Body of pancreas (tissue), 4 donors: ENCODE measurements at places on chromosomes 1 and 21. TPM values are rescaled to one million over a fixed set of nuclear protein-coding genes. Genes with fewer than 3 reads are reported as not detected.

The MCOLN2 gene
- total RNA-seq, result not detected

DNA sequence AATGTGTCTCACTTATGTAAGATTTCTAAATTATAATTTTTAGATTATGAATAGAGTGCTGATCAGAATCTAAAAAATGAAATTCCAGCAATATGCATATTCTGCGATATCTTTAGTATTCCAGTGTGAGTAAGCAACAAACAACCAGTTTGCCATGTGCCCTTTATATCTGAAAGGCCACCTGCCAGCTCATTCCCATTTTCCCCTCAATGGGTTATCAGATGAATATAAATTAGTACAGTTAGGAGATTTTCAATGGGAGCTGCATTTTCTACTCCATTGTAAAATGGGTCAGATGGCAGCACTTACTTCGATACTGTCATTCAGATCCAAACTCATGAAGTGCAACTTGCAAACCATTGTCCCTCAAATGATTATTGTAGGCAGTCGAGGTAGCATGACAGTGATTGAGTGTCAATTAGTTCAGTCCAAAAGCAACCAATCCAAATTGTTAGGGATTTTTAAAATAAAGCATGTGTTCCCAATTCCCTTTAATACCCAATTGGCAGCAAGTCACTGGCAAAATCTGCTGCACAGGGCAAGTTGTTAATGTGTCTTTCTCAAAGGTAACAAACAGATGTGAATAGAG lies 680.3 kb downstream of the LRRIQ3 start:
- H3K4me1 ChIP-seq, result no peaks in the 10 kb centered on the region
- DNase-seq, result no peak
- no peak overlapping the region for H3K27ac ChIP-seq

The APCS gene
- total RNA-seq, result 4.2 TPM

The GJB5 gene
- not detected for total RNA-seq

GRCh38 chr1:160614410-160614809 lies 32.4 kb downstream of the SLAMF1 start:
- no peak overlapping the region for H3K27ac ChIP-seq
- H3K27me3 ChIP-seq, result no peaks in the 10 kb centered on the region
- H3K4me3 ChIP-seq, result no peak overlapping the region
- H3K4me1 ChIP-seq, result no peaks in the 10 kb centered on the region
- no peaks in the 10 kb centered on the region for H3K36me3 ChIP-seq

The TEX38 gene
- not detected for total RNA-seq

DNA sequence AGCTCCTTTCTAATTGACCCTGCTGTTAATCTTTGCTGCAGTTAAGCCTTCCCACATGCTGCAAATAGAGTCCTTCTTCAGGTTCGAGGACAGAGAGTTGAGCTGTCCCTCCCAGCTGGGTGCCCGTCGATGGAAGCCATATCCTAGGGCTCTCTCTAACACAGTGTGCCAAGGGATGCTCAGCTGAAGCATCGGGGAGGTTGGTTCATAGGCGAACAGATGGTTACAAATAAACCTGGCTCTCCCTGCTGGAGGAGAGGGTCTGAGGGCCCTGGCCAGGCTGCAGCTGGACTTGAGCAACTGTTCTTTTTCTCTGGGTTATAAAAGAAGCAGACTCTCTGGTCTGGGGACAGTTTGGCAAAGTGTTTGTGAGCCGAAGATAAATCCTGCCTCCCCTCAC lies 120.3 kb upstream of the C8B start:
- H3K4me3 ChIP-seq, result no peak overlapping the region
- no peak overlapping the region for H3K27ac ChIP-seq
- no peaks in the 10 kb centered on the region for H3K4me1 ChIP-seq
- H3K27me3 ChIP-seq, result no peaks in the 10 kb centered on the region

The RBP7 gene
- 7.5 TPM for total RNA-seq

- peak within 1 kb of the TSS; percentile 15 for H3K4me3 ChIP-seq
- no peaks in the 10 kb centered on the region for H3K36me3 ChIP-seq
- peak; percentile 78 for DNase-seq
- no peaks in the 10 kb centered on the region for H3K4me1 ChIP-seq
- H3K27ac ChIP-seq, result peak within 1 kb of the TSS; percentile 84
Measured at GRCh38 chr1:68049941-68050878, at the start of gene DIRAS3. DIRAS3 (minus strand) TSS chr1:68050627; CDS start chr1:68047297, 3,330 bp downstream.

- H3K27me3 ChIP-seq, result no peaks in the 10 kb centered on the region
- no peak overlapping the region for H3K27ac ChIP-seq
- DNase-seq, result no peak
- H3K36me3 ChIP-seq, result no peaks in the 10 kb centered on the region
- H3K4me1 ChIP-seq, result no peaks in the 10 kb centered on the region
Measured at GRCh38 chr1:221902961-221903360, 161.1 kb upstream of the DUSP10 start.

- H3K4me1 ChIP-seq, result no peaks in the 10 kb centered on the region
- no peaks in the 10 kb centered on the region for H3K27me3 ChIP-seq
Measured at GRCh38 chr1:171798765-171799164, 17.3 kb downstream of the METTL13 start.

GRCh38 chr1:79259390-79260336 lies 253.1 kb upstream of the ADGRL4 start:
- H3K4me1 ChIP-seq, result no peaks in the 10 kb centered on the region
- H3K36me3 ChIP-seq, result no peaks in the 10 kb centered on the region
- H3K27me3 ChIP-seq, result no peaks in the 10 kb centered on the region
- H3K27ac ChIP-seq, result no peak overlapping the region
- H3K4me3 ChIP-seq, result no peak overlapping the region
- no peak for DNase-seq

GRCh38 chr1:35838693-35839245 lies 31.0 kb downstream of the AGO4 start:
- DNase-seq, result no peak
- no peak overlapping the region for H3K27ac ChIP-seq
- no peak overlapping the region for H3K4me3 ChIP-seq
- peaks cover 9% of the 10 kb centered on the region for H3K36me3 ChIP-seq
- H3K27me3 ChIP-seq, result no peaks in the 10 kb centered on the region
- no peaks in the 10 kb centered on the region for H3K4me1 ChIP-seq

- no peak overlapping the region for H3K27ac ChIP-seq
- peaks cover 8% of the 10 kb centered on the region for H3K4me1 ChIP-seq
- H3K4me3 ChIP-seq, result no peak overlapping the region
- no peaks in the 10 kb centered on the region for H3K36me3 ChIP-seq
Measured at GRCh38 chr1:65104854-65105534, 43.0 kb upstream of the AK4 start.

- no peak overlapping the region for H3K4me3 ChIP-seq
- H3K27me3 ChIP-seq, result no peaks in the 10 kb centered on the region
- peaks cover 31% of the 10 kb centered on the region for H3K4me1 ChIP-seq
- DNase-seq, result no peak
Measured at GRCh38 chr1:59298026-59298583, 1.2 kb downstream of the FGGY start.

- no peak for DNase-seq
- H3K36me3 ChIP-seq, result no peaks in the 10 kb centered on the region
- H3K27me3 ChIP-seq, result peaks cover 7% of the 10 kb centered on the region
- no peak overlapping the region for H3K4me3 ChIP-seq
Measured at GRCh38 chr1:156898161-156898566, 4.6 kb downstream of the PEAR1 start.

GRCh38 chr1:248702714-248703113 lies at the start of gene OR14I1:
OR14I1 (minus strand) TSS chr1:248702766.
- H3K27me3 ChIP-seq, result no peaks in the 10 kb centered on the region
- H3K4me3 ChIP-seq, result no peak within 1 kb of the TSS
- H3K4me1 ChIP-seq, result no peaks in the 10 kb centered on the region
- H3K27ac ChIP-seq, result no peak within 1 kb of the TSS

GRCh38 chr1:56072310-56072709 lies 507.1 kb downstream of the PLPP3 start:
- H3K27me3 ChIP-seq, result no peaks in the 10 kb centered on the region
- no peak overlapping the region for H3K27ac ChIP-seq
- no peak overlapping the region for H3K4me3 ChIP-seq
- peaks cover 30% of the 10 kb centered on the region for H3K4me1 ChIP-seq

The RIMS3 gene
- 0.66 TPM for total RNA-seq

DNA sequence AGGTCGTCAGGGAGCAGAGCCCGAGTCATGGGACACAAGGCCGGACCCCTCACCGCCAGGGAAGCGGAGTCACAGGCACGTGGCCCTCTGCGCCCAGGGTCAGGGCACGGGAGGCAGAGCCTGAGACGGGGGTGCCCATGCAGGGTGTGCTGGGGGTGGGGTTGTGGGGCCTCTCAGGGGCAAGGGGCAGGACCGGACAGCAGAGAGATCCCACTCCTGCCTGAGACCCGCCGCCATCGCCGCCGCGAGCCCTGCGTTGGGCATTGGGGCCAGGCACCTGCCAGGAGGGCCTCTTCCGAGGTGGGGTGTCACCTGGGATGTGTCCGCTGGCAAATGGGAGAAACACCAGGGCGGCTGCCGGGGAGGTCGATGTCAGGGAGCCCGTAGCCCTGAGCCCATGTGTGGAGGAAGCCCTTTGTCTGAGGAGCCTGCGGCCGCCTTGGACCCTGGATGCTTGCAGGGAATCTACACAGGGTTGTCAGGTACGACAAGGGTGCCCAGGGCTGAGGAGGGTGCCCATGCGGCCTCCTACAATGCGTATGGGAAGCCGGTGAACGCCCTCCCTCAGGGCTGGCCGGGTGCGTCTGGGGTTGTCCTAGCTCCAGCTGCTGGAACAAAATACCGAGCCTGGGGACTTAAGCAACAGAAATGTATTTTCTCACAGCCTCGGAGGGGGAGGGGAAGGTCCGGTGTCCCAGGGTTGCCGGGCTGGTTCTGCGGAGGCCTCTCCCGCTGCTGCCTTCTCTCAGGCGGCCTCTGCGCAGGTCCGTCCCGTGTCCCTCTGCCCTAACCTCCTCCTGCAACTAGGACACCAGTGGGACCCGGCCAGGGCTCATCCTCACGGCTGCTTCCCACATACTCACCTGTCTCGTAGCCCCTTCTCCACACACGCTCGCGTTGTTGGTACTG lies 16.4 kb upstream of the C1orf159 start:
- peak; percentile 61 for DNase-seq
- no peaks in the 10 kb centered on the region for H3K27me3 ChIP-seq

DNA sequence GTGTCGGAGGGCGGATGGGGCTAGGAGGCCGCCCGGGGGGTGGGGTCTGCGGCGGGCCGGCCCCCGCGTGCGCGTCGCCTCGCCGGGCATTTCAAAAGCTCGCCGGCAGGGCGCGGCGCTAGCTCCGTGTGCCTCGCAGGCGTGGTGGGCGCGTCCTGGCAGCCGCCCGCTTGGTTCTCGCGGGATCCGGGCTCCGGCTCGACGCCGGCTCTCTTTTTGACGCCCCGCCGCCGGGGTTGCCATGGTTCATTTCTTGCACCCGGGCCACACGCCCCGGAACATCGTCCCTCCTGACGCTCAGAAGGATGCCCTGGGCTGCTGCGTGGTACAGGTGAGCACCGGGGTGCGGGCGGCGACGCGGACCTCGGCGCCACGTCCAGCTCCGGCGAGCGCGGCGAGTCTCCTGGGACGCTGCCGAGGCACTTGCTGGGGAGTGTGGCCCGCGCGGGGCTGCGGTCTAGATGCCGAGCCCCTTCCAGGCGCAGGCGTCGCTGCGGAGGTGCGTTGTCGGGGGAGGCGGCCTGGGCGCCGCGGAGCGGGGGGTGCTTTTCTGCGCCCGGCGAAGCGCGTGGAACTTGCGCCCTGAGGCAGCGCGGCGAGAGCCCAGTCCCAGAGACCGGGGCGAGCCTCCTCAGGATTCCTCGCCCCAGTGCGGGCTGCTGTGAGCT lies at the start of gene ZYG11A:
ZYG11A (plus strand) TSS at position 118 of the 668 bp plus-strand sequence; CDS start at position 242, 124 bp downstream.
- H3K4me1 ChIP-seq, result peaks cover 11% of the 10 kb centered on the region
- H3K27me3 ChIP-seq, result no peaks in the 10 kb centered on the region
- peak within 1 kb of the TSS; percentile 5 for H3K4me3 ChIP-seq
- H3K36me3 ChIP-seq, result no peaks in the 10 kb centered on the region
- peak; percentile 35 for DNase-seq

The CALML6 gene
- 1.0 TPM for total RNA-seq

GRCh38 chr1:86356247-86356646 lies 39.9 kb downstream of the ODF2L start:
- H3K27ac ChIP-seq, result no peak overlapping the region
- no peaks in the 10 kb centered on the region for H3K27me3 ChIP-seq
- DNase-seq, result no peak
- no peaks in the 10 kb centered on the region for H3K36me3 ChIP-seq

The MYOC gene
- total RNA-seq, result 5.4 TPM

The IFI44L gene
- 0.99 TPM for total RNA-seq

The FHAD1 gene
- 4.9 TPM for total RNA-seq

GRCh38 chr1:8097908-8098307 lies 71.8 kb upstream of the ERRFI1 start:
- H3K36me3 ChIP-seq, result no peaks in the 10 kb centered on the region
- H3K4me1 ChIP-seq, result peaks cover 39% of the 10 kb centered on the region
- peak overlapping the region; percentile 85 for H3K27ac ChIP-seq
- DNase-seq, result no peak
- no peaks in the 10 kb centered on the region for H3K27me3 ChIP-seq

DNA sequence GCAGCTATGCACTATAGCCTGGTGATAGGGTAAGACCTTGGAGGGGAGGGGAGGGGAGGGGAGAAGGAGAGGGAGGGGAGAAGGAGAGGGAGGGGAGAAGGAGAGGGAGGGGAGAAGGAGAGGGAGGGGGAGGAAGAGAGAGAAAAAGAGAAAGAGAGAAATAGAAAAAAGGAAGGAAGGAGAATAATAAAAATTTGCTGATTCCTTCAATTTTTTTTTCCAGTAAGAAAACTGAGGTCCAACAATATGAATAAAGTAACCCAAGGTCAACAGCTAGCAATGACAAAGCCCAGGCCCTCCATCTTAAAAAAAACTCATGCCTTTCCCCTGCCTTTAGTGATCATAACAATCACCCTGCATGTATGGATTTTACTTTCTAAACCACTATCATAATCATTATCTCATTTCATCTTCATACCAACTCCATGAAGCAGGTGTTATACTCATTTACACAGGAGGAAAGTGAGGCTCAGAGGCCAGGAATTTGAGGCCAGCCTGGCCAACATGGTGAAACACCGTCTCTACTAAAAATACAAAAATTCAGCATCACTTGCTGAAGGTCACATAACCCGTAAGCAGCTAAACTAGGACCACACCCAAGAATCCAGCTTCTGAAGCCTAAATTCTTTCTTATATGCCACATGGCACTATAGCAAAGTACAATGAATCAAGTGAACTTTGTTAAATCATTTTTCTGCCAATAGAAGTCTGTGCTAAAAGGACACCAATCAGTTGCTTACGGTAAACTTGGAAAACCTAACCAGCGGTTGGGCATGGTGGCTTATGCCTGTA lies 23.4 kb upstream of the BRDT start:
- H3K27me3 ChIP-seq, result no peaks in the 10 kb centered on the region
- H3K36me3 ChIP-seq, result no peaks in the 10 kb centered on the region
- no peak for DNase-seq
- no peak overlapping the region for H3K4me3 ChIP-seq
- H3K27ac ChIP-seq, result no peak overlapping the region

- DNase-seq, result no peak
- no peaks in the 10 kb centered on the region for H3K27me3 ChIP-seq
- no peaks in the 10 kb centered on the region for H3K36me3 ChIP-seq
- H3K4me1 ChIP-seq, result peaks cover 26% of the 10 kb centered on the region
Measured at GRCh38 chr1:230226814-230227213, 159.8 kb downstream of the GALNT2 start.

- H3K4me1 ChIP-seq, result no peaks in the 10 kb centered on the region
- no peak overlapping the region for H3K4me3 ChIP-seq
- no peaks in the 10 kb centered on the region for H3K27me3 ChIP-seq
- no peak overlapping the region for H3K27ac ChIP-seq
- H3K36me3 ChIP-seq, result peaks cover 5% of the 10 kb centered on the region
Measured at GRCh38 chr21:46425041-46425440, 33.6 kb upstream of the DIP2A start.

- H3K27ac ChIP-seq, result no peak overlapping the region
- H3K4me1 ChIP-seq, result peaks cover 35% of the 10 kb centered on the region
- no peaks in the 10 kb centered on the region for H3K36me3 ChIP-seq
- H3K4me3 ChIP-seq, result no peak overlapping the region
- H3K27me3 ChIP-seq, result no peaks in the 10 kb centered on the region
Measured at GRCh38 chr1:6414881-6415626, 4.7 kb downstream of the HES2 start.

The SCNM1 gene
- total RNA-seq, result 28.0 TPM
